Osteocyte (in vitro differentiated cells): ENCODE measurements at places on chromosomes 2 and 18.

- DNase-seq = no peak
Observed at GRCh38 chr2:167749660-167750059, 497.7 kb downstream of the STK39 start.

DNA sequence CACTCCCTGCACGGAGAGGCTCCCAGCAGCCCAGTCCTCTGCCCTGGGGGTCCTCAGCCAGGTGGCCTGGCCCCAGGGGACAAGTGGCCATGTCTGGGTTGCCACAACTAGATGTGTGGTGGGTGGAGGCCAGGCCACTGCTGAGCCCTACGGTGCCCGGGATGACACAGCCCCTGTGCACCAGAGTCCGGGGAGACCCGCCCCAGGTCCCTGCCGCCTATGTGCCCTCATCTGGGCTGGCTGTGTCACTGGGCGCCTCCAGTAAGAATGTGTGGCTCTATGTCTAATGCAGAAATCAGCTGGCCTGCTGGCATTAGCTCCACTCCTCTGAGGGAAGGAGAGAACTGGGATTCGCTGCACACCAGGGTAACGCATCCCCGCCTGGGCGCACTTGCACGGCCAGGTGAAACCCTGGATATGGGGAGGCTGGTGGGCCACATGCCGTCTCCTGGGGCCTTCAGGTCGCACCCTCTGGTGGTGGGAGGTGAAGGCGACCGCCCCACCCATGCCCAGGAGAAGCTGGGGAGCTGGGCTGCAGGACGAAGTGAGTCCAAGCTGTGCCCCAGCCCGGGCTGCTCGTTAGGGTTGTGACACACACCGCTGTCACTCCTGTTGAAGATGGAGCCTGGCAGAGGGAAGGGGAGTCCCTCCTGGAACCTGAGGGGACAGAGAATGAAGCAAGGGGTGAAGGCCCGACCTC is 136.1 kb downstream of the PTGR3 start:
- peak; percentile 80 for DNase-seq

DNA sequence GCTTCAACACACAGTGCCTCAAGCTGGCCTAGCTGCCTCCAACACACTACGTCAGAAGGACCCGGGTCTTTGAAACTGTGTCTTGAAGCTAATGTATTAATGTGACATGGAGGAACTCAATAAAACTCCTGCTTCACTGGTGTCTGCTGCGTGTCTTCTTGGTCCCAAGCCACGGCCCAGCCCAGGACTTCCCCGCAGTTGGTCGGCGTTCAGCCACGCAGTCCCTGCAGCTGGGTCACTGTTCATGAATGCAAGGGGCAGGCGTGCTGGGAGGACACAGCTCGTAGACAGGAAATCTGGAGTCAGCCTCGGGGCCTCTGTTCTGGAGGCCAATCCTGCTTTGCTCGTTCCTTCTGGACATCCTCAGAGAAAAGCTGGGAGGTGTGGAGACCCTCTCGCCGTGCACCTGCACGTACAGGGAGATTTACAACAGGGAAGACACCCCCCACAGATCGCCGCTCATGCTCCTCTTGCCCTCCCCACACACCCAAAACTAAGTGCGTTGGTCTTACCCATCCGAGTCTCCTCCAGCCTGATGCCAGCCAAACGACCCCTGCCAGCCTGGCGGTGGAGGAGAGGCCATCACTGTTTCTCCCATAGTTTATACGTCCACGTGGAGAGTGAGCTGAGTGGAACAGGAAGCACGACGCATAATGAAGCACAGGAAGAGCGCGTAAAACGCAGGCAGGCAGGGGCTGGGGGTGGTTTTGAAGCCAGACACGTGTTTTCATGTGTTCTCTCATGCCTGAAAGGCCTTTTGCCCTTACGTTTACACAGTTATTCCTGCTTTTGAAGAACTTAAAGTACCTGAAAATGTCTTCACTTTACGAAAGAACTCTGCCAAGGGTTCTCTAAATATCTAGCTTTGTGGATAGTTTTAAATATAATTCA is 39.7 kb downstream of the ADI1 start:
- DNase-seq = no peak

DNA sequence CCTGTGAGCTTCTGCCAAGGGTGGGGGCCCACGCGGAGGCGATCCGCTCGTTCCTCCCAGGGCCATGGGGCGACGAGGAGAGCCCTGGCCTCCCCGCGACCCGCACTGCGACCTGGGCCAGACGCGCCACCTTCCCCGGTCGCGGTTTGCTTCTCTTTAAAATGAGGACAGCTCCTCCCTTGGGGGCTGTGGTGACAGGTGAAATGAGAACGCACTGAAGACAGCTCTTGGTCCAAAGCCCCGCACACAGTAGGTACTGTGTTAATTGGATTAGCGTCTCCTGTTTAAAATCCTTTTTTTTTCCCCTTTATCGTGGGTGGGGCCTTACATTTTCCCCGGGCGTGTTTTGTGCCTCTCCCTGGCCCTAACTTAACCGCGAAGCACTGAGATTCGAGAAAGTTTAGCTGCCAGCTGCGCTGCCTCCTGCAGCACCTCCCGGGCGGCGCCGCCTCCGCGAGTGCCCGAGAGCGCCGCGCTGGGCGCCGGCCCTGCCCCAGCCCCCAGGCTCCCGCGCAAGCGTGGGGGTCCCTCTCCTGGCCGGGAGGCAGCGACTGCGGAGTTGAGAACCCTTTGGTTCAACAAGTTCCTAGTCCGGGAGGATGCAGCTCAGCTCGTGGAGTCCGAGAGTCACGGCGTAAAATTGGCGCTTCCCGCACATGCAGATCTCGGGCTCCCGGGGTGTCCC is 1.1 kb downstream of the HPCAL1 start:
- DNase-seq = no peak

GRCh38 chr2:136310797-136311603 is 193.1 kb upstream of the CXCR4 start:
- no peak for DNase-seq

DNA sequence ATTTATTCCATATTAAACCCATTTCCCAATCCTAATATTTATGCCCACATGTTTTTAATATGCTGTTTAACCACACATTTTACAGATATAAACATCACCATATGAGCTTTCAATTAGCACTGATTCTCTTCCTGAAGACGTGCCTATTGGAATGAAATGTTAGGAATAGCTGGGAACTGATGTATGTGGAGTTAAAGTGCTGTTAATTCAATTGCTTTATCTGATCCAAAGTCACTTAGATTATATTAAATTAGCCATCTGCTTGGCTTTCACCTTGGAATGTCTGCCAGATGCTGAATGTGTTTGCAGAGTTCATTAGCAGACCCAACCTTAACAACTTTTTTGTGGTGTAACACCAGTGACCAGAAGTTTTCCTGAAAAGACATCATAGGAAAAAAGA is 942.9 kb upstream of the KLHL29 start:
- DNase-seq = no peak

DNA sequence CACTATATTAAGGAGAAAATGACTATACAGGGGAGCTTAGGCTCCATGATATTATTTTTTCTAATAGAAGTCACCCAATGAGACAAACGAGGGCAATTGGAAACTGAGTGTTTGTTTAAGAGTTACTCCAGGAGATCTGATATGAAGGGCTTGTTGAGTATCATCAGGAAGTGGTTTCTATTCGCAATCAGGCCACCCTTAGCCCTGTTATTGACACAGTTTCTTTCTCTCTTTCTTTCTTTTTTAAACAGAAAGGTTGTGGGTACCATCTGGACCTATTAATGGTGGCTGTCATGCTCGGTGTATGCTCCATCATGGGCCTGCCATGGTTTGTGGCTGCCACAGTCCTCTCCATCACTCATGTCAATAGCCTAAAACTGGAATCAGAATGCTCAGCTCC is 117.3 kb downstream of the DPP4 start:
- no peak for DNase-seq

DNA sequence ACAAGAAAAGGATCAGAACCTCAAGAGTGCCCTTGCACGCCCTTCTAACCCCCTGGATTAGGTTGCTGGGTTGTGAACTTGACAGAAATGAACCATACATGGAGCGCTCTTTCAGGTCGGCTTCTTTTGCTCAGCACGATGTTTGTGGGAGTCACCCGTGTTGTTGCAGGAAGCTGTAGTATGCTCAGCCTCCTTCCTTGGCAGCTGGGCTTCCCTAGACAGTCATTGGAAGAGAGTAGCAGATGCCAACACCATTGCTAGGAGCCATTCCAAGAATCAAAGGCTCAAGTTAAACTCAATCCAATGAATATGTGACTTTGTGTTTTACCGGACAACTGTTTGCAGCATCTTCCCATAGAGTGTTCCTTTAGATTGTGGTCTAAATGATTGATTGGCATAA is 47.0 kb downstream of the RAB12 start:
- DNase-seq = no peak

GRCh38 chr2:54879598-54880332 is 156.3 kb downstream of the EML6 start:
- DNase-seq = no peak
